Left cardiac atrium (tissue), 4 donors: ENCODE measurements at places on chromosomes 7 and 10.

- no peak for DNase-seq
Observed at GRCh38 chr10:44589181-44589943, 204.5 kb upstream of the CXCL12 start.

- DNase-seq: no peak
Observed at GRCh38 chr10:1644191-1644711, 93.1 kb downstream of the ADARB2 start.

DNA sequence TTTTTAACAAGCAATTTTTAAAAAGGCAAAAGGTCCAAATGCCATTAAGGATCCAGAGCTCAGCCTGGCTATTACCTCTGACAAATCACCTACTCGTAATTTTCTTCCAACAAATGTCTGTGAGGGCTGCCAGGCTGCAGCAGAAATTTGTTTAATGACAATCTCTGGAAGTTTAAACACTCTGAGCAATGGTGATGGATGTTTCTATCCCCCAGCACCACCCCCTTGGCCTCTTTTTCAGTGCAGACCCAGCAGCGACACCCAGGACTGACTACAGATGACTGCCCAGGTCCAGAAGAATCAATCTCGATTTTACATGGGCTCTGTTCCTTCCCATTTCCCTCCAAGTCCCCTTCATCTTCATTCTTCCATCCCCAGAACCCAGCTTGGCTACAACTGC, 201.4 kb upstream of the AOAH start:
- no peak for DNase-seq

- no peak for DNase-seq
Observed at GRCh38 chr7:123538189-123538714, 3.9 kb upstream of the IQUB start.

DNA sequence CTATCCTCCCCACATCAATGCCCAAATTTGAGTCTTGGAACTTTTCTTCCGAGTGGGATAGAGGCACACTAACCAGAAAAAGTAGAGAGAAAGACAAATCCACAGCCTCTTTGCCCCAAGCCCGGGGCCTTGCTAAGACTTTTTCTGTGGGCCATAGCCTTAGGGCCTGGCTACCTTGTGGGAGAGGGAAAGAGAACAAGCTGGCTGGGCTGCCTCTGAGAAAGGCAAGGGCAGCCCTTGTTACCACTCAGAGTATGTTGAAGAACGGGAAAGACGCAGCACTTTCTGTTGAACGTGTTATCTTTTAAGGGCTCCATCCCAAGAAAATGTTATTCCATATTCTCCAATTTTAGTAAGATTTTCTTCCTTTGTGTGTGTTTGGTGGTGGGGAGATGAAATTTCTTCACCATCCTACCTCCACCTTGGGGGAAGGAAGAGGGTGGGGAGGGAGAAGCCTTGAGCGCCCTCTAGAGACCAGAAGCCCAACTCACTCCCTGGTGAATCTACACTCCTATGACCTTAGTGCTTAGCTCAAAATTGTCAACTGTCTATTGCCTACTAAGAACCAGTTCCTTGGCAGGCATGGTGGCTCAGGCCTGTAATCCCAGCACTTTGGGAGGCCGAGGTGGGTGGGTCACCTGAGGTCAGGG, 3.9 kb upstream of the NRF1 start:
- no peak for DNase-seq

- DNase-seq: no peak
Observed at GRCh38 chr7:133770863-133771492, 356.2 kb upstream of the LRGUK start.

GRCh38 chr7:74029991-74030415, 2.0 kb downstream of the ELN start:
- no peak for DNase-seq

- peak; percentile 87 for DNase-seq
Observed at GRCh38 chr7:30478349-30479201, at the start of gene NOD1. Gene NOD1, minus strand, starts transcription at chr7:30478784. Its CDS starts 21,863 bp downstream, at chr7:30456921.

DNA sequence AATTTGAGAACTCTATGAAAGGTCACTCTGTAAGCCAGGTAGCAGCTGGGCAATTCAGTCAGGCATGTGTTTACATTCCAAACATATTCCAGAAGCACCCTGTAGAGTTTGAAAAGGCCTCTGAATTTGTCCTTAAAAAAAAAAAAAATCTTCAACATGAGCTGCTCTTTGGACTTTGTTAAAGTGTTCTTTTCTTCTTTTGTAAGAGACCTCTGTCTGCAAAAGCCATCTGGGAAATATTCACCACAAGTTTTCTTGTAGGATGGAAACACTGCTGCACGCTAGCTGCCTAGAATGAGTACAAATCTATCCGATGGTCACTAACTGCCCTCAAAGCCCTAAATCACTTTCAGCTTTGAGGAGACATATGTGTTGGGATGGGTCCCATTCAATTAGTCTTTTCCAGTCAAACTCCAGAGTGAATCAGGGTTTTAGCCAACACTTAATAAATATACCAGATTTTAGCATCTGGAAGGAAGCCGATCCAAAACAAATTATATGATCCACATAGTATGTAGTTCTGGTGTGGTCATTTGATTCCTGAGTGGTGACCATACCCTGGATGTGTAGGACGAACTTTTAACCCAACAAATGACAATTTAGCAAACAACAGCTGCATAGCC, 85.9 kb downstream of the CD36 start:
- DNase-seq: no peak

DNA sequence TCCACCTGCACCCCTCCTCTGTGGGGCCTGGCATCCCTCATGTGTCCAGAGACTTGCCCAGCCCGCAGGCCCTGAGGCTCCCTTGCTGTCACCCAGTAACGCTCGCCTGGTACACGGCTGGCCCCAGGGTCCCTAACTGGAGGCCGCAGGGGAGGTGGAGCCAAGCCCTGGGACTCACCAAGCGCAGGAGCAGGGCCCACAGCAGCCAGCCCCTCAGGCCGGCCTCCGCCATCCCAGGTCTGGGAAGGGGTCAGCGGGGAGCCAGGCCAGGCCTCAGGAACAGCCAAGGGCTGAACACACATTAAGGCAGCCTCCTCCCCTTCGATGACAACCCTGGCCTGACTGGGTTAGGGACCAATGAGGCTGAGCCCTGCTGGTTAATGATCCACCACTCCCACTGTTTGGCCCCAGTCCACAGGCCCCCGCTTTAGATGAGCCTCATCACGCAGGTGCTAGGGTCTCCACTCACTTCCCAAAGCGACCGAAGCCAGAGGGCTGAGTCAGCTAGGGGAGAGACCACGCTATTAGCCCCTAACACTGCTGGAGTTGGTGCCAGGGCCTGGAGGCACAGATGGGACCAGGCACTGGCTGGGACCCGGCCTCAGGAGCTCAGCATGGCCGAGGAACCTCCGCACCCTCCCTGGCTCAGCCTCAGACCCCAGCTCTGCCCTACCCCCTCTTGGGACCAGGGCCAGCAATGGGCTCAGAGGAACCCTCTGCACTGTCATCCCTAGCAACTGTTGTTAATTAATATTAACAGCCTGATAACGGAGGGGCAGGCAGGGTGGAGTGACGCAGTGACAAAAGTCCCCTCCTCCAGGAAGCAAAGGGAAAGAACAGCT, at the start of gene NPC1L1:
NPC1L1 (minus strand) TSS at position 303 of the 842 bp plus-strand sequence; CDS start at position 232, 71 bp downstream.
- no peak for DNase-seq

DNA sequence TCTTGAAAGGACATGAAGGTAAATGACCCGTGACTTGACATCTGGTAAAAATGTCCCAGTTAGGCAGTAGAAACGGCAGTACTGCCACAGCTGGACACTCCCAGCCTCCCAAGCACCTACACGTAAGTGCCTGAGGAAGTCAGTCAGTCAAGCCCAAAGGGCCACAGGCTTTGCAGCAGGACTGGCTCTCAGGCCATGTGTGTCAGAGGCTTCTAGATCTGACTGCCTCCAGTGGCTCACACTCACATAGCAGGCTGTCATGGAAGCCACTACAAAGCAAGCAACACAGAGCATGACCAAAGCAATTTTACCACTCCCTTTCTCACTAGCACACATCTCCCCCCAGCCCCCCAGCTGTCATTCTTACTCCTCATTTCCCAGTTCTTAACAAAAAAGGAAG, 17.8 kb upstream of the CCNJ start:
- DNase-seq: no peak

- no peak for DNase-seq
Observed at GRCh38 chr7:81510122-81510521, 259.7 kb downstream of the HGF start.

GRCh38 chr10:30368065-30368718, 19.1 kb upstream of the MTPAP start:
- DNase-seq: peak; percentile 50

- DNase-seq: no peak
Observed at GRCh38 chr10:130230036-130230435, 93.8 kb downstream of the GLRX3 start.

GRCh38 chr7:95595746-95596197, 544 bp downstream of the PDK4 start:
- no peak for DNase-seq

GRCh38 chr7:46725136-46725535, 804.1 kb upstream of the IGFBP3 start:
- DNase-seq: no peak

- DNase-seq: no peak
Observed at GRCh38 chr7:117774943-117775342, 98.3 kb downstream of the CTTNBP2 start.

DNA sequence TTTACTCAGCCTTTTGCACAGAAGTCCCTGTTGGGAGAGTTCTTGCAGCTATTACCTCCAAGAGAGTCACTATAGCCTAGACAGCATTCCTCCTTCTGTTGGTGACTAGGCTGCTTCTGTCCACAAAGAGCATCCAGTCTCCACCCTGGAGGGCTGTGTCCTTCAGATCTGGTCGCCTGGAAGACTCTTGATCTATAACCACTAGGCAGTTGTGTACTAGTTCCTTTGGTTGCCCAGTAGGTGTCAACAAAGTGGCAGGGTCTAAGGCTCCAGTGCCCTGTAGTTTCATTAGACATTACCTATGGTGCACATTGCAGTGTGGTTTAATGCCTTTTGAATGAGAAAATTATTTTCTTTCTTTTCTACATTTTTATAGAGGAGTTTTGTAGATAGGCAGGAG, 11.3 kb upstream of the AKR1C2 start:
- no peak for DNase-seq

DNA sequence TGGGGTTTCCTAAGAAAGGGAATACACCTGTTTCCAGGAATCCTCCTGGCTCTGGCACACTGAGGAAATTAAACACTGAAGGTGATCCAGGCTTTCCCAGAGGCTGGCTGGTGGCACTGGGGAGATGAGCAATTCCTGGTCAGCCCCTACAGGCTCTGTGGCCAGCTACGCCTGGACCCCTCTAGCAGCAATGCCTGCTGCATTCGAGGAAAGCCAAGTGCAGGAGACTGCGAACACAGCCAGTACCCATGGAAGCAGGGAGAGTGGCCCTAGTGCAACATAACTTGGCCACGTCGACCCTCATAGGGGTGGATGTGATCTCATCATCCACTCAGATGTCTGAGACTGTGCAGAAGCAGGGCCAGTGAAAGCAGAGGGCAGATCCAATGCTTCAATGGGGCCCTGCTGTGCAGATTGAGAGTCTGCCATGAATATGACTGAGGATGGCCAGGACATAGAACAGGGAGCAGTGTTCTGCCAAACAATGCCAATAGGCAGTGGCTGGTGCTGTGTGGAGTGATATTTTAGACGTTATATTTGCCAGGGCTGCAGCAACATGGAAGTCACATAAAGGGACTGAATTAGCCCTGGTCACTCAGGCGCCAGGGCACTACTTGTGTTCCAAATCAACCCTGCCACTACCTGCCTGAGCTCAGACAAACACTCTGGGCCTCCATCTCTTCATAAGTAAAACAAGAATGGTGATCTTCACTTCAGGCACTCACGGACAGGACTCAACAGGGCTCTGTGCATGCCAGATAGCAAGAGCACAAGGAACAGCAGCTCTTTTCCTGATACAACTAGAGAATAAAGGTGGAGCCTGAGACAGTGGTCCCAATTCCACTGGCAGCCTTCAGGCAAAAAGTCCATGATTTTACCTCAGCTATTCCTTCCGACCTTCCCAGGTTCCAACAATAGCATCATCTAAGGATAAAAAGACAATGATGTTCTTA, 2.4 kb downstream of the ZNF488 start:
- DNase-seq: no peak

- no peak for DNase-seq
Observed at GRCh38 chr10:47372726-47373125, 11.4 kb downstream of the ZNF488 start.

DNA sequence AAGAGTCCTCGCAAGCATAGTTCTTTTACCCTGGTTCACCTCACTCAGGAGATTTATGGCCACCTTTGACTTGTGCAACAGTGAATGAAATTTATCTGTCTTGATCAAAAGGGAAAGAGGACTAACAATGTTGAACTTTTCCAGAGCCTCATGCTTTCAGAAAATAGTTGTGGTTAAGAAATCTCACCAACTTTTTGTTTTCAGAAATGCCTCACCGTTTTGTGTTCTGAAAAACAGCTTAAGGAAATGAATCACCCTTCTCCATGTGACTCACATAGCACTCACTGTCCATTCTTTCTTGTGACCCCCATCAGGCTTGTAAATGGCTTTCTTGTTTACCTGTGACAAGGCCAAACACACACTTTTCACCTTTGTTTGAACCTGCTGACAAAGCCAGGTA, 148.6 kb upstream of the FAM3C start:
- DNase-seq: no peak

DNA sequence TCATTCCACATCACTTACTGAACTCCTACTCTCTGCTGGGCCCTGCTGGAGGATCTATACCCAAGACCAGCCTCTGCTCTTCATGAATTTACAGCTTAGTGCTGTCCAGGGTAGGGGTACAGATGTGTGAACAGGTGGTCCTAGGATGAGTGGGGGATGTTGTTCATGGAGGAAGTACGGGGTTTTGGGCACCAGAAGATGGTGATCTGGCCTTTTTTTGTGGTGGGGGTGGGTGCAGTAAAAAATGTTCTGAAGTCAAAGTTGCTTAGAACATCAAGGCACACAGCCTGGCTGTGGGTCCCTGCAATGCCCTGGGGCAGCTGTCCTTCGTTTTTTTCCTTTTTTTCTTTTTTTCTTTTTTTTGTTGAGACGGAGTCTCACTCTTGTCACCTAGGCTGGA, 34.2 kb upstream of the GNA12 start:
- DNase-seq: no peak

DNA sequence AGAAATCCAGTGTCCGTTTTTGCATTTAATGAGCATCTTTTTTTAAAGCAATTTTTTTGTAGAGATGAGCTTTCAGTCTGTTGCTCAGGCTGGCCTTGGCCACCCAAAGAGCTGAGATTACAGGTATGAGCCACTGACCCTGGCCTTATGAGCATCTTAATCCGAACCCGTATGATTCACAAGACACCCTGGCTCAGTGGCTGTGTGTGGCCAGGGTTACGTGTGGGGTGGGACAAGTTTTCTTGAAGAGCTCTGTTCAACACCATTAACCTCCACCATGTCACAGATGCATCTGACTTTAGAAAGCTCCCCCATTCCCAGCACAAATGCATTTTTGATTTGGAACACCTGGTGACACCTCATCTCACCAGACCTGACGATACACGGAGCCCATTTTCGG, 166.5 kb upstream of the PITRM1 start:
- DNase-seq: no peak
